ENCODE measurements at places on chromosomes 5 and 9.

DNA sequence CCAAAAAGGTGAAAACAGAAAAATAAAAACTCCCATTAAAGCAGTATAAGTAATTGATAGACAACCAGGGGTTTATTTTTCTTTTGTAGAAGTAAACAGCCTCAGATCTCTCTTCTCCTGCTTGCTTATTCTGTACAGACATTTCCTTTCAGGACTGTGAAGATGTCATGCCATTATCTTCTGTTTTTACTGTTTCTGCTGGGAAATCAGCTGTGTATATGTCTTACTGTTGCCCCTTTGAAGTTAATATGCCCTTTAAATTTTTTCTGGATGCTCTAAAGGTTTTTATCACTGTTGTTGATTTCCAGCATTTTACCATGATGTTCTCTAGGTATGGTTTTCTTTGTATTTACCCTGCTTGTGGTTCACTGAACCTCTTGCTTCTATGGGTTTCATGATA lies 199.5 kb downstream of the NXNL2 start:
- DNase-seq = no peak

GRCh38 chr9:34291023-34291422 lies 38.0 kb downstream of the KIF24 start:
- no peak for DNase-seq

DNA sequence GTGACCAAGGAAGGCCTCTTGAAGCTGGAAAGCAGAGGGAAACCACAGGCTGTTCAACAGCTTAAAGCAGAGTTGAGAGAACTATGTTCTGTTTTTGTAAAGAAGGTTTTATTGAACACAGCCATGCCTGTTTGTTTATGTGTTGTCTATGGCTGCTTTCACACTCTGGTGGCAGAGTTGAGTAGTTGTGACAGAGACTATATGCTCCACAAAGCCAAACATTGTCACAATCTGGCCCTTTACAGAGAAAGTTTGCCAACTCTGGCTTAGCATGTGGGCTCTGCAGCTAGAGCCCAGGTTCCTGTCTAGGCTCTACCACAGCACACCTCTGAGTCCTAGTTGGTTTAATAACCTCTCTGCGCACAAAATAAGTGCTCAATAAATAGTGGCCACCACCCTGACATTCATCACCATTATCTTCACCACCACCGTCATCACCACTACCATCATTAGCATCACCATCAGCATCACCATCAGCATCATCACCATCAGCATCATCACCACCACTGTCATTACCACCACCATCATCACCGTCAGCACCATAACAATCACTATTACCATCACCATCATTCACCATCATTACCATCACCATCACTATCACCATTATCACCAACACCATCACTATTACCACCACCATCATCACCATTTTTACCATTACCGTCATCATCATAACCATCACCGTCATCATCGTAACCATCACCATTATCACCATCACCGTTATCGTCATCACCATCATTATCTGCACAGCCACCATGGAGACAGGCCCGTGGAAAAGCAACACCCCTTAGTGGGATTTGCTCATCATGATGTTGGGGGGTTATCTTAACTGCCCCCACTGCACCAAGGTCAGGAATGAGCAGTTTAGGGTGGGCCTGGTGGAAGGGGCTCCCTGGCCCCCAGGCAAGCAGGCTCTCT lies 18.3 kb downstream of the AKNA start:
- no peak for DNase-seq

DNA sequence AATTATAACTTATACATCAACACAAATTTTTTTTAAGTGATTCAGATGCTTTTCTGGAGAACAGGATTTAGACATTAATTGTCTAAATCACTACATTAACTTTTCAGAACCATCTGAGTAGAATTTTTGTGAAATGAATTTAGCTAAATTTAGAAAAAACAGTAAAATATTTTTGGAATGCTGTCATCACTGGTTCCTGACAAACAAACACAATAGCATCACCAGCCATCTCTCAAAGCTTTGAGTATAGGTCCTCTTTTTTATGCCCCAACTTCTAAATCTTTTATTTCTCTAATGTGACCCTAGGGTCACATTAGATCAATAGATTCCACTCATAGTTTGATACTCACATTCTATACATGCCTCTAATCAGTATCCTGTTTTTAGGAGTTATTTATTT lies 104.6 kb downstream of the PRR16 start:
- DNase-seq = no peak

DNA sequence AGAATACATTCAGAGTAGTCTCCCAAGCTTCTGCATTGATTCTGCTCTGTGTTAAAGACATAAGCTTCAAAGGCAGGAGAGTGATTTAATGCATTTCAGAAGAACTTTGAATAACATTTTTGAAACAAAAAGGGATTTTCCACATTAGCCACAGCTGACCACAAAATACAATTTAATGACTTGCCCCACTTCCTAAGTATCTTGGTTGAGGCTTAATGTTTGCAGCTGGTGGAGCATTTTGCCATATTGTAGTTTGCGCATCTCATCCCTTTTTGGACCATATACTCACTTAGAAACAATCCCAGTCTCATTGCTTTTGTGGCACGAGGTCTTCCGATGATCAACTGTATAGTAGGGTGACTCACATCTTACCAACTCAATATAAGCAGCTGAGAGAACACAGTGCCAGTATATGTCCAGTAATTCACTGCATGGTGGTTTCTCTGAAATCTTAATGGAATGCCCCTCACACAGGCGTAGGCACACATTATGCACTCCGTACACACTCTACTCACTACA lies 455.8 kb upstream of the PTGER4 start:
- no peak for DNase-seq

GRCh38 chr9:137195525-137196220 lies 4.9 kb downstream of the TPRN start:
- no peak for DNase-seq

DNA sequence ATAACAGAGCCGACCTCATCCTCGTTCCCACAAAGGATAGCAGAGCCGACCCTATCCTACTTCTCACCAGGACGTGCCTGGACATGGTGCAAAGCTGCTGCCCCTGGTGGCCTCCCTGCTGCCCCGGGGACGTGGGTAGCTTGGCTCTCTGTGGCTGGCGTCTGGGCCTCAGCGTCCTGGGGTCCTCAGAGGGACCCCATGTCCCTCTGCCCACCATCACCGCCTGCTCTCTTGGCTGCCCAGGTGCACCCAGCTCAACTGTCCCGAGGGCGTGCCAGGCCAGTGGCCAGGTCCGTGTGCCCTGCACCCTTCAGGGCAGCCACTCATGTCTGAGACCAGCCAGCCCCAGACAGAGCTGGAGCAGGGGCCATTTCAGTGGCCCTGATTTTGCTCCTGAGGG lies 8.5 kb downstream of the NKD2 start:
- no peak for DNase-seq

GRCh38 chr5:90096415-90097081 lies 313.0 kb downstream of the CETN3 start:
- DNase-seq = no peak

DNA sequence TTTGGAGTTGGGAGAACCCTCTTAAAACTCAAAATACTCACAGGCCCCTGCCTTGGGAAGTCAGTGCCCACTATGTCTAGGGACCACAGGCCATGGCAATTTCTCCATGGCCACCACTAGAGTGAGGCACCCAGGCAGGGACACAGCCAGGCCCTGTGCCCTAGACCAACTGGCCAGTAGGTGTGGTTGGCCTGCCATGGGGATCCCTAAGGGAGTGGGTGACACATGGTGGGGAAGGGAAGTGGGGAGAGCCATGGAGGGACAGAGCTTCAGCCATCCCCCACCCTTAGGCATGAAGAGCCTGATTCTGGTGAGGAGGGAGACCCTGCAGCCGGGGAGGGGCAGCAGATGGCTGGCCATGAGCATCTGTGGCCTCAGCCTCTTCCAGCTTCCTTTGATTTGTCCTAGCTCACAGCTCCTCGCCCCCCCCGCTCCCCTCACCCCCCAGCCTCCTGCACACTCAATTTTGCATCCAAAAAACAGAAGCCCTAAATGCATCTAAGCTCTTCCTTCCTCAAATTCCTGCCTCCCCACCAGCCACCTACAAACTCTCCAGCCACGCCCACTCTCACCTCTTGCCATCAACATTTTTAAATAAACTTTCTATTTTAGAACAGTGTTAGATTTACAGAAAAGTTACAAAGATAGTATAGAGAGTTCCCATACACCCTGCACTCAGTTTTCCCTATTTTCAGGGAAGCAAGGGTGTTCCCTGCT lies 1.6 kb upstream of the DBN1 start:
- DNase-seq = no peak

DNA sequence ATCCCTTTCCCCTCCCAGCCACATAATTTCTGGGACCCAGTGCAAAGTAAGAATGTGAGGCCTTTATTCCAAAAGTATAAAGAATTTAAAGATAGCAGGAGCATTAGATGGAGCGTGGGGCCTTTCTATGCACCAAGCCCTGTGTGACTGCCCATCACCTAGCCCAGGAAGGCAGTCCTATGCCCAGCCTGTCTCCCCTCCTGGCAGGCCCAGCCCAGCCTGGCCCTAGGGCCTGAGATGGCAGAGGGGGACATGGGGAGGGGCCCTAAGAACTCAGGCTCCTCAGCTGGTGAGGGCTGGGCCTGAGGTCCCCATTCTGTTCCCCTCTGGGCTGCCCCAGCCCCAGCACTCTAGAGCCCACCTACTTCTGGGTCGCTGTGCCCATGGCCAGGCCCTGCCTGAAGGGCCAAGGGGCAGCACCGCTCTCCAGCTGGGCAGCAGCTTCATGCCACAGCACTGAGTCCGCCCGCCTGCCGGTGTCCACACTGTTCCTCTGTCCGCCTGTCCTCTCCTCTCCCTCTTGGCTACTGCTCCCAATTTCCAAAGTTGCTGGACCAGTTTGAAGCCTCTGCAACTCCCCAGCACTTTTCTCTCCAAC lies 995 bp upstream of the SLC23A1 start:
- no peak for DNase-seq

- no peak for DNase-seq
These were observed 341.8 kb upstream of the CTNND2 start for GRCh38 chr5:12246036-12246435.

DNA sequence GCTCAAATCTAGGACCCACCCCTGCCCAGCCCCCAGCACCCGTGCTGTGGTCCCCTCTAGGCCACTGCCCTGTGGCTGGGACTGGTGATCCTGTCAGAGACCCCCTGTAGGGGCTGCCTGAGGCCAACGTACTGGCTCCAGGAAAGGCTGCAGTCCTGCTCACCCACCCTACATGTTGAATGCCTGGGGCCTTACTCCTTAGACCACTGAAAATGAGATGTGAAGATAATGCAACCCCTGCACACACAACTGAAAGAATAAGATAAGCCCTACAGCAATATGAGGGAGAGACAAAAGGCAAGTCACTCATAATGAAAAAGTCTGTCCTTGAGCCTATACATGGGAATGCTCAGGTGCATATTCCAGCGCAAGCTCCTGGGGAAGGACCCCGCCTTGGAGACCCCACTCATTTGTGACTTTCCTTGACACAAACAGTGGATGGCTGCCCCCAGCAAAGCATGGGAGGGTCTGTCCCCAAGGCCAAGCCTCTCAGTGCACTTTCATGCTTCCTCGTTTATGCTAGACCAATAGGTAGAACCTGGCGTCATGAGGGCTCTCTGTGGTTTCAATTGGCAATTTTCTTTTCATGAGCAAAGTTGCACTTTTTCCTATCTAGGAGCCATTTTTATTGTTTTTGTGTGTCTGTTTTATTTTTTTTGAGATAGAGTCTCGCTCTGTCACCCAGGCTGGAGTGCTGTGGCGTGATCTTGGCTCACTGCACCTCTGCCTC lies 12.5 kb upstream of the WNK2 start:
- no peak for DNase-seq

GRCh38 chr9:84179531-84179930 lies 161.0 kb downstream of the SLC28A3 start:
- DNase-seq = no peak

DNA sequence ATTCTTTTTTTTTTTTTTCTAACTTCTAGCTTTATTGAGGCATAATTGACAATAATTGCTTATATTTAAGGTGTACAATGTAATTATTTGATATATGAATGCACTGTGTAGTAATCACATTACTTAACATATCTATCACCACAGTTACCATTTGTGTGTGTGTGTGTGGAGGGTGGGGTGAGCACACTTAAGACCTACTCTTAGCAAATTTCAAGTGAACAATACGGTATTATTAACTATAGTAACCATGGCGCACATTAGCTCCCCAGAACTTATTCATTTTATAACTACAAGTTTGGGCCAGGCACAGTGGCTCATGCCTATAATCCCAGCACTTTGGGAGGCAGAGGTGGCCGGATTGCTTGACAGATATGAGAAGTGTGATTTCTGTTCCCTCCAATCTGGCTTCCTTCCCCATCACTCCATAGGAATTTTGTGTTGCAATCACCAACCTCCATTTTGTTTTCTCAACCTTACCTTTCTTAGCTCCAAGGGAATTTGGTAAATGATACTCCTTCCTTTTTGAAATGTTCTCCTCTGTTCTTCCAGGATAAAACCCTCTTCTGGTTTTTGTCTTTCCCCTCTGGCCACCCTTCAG lies 14.9 kb downstream of the TXN start:
- DNase-seq = no peak

DNA sequence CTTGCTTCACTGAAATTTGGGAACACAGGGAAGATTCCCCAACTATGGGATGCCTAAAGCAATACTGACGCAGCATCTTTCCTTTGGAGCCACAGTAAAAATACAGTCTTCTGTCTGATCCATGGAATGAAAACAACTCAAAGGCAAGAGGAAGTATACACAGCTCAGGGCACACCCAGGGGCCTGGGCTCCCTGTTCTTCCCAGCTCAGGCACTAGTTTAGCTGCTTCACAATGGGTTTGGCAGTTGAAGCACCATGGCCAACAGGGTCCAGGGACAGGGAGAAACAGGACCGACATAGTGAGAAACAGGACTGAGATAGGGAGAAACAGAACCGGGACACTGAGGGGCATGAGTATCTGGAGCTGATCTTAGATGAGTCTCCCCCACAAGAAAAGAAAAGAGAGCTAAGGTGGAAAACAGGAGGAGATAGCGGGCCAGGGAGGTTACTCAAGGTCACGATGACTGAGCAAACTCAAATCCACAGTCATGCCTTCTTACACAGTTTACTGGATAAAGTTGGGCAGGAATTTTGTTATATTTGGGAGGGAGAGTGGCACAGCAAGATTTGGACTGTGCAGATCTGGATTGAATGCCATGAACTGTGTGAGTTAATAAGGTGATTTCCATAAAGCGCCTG lies 198.8 kb downstream of the SMARCA2 start:
- DNase-seq = no peak

- no peak for DNase-seq
These were observed 36.5 kb downstream of the NSUN2 start for GRCh38 chr5:6596388-6596787.

GRCh38 chr5:153402550-153402949 lies 87.9 kb upstream of the GRIA1 start:
- no peak for DNase-seq

DNA sequence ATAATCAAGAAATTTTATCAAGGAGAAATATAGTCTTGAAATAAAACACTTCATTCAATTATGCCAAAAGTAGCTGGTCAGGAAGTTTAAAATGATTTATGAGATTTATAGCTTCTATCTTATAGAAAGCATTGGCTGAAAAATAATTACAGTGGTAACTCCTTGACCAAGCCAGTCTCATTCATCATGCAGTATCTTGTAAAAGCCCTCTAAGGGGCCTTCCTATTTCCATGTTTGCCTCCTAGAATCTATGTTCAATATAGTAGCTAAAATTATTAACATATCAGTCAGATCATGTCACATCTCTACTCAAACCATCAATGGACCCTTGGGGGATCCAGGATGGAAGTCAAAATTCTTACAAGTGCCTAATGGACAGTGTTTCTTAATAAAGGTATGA lies 393.4 kb upstream of the ST8SIA4 start:
- DNase-seq = no peak
